ENCODE measurements at places on chromosomes 6 and 20.
A peak's percentile ranks its signal among the peaks of the same experiment; 100 is the strongest.

- no peak for DNase-seq
These were observed 365.9 kb downstream of the RNF144B start for GRCh38 chr6:18753076-18753475.

GRCh38 chr6:35363293-35363750, 21.0 kb downstream of the PPARD start:
- DNase-seq: no peak

DNA sequence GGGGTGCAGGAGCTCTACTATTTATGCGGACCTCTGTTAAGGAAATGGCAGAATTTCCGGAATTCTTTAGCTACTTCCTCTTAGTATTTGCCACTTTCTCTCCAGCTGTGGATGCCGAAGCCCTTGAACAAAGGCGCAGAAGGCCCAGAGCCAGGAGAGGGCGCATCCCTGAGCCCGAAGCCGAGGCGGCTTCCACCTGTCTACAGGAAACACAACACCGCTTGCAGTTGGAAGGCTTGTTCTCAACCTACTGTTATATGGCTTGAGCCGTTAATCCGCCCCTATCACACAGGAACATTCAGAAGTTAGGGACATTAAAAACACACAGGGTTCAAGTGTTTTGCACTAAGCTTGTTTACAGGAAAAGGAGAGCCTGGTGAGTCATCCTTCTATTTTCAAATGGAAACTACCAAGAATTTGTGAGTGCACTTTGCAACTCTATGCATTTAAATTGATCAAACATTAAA, 417.1 kb downstream of the BCKDHB start:
- no peak for DNase-seq

DNA sequence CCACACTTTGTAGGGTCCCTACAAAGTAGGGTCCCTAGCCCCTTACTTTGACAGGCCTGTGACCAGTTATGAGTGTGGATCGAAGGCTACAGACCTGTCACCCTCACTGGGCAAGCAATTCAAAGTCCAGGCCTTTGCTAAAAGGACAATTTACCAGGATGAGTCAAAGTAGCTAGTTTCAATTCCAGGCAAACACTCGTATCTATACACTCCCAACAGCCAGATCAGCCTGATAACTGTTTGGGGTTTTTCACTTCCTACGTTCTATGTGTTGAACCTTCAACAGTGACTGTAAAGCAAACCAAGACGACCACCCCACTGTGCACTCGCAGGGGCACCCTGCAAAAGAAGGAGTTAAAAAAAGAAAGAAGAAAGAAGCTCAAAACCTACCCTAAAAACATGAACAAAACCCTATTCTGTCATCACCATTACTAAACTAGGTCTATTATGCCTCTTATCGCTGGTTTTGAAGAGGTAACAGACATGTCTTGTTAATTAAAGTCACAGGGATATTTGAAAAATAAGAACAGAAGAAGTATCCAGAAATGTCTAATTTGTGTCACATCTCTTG, 3.2 kb downstream of the GFOD1 start:
- no peak for DNase-seq

DNA sequence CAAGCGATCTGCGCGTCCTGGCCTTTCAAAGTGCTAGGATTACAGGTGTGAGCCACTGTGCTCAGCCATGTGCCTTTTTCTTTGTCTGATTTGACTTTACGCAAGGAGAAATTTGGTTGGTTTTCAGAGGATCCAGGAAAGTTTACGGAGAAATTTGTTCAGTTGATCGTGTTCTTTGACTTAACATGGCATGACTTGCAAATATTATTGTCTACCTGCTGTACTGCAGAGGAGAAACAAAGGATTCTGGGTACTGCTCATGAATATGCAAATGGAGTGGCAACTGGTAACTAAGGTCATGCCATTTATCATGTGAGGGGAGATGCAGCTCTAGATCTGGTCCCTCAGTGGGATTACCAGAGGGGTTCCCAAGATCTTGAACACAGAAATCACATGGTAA, 68.8 kb upstream of the CHD6 start:
- no peak for DNase-seq

- DNase-seq: no peak
These were observed 10.5 kb upstream of the MAVS start for GRCh38 chr20:3836132-3836531.

GRCh38 chr6:36821581-36822335, 17.5 kb downstream of the CPNE5 start:
- no peak for DNase-seq

DNA sequence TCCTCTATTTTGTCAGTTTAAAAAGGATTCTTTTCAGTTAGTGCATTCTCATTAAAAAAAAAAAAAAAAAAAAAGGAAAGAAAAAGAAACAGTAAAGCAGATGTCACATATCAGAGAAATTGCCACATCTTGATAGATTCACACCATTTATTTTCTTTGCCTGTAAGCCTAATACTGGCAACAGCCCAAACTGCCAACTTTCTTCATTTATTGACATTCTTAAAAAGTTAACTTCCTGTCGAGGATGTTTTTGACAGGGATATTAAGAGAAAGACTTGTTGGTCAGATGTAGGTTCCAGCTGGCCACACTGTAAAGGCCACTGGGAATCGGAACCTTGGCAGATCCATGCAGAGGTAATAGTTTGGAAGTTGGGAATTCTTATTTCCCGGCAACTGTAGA, 332.6 kb downstream of the NRN1 start:
- DNase-seq: no peak

DNA sequence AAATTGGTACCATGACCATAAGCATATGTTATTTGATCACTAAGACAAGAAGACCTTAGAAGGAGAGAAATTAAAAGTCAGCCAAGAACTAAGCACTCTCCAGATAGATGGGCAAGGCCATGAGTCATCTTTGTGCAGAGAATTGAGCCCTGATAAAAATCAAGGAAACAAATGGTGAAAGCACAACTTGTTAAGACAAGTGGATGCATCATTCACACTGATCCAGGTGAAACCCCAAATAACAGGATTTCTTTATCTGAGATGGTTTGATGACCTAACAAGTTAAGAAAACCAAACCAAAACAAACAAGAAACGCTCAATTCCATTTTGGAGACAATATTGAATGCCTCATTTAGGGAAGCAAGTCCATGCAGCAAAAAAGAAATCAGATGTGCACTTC, 121.6 kb downstream of the ADAT2 start:
- DNase-seq: no peak

- DNase-seq: no peak
These were observed 137.3 kb upstream of the SNX9 start for GRCh38 chr6:157685596-157686280.

DNA sequence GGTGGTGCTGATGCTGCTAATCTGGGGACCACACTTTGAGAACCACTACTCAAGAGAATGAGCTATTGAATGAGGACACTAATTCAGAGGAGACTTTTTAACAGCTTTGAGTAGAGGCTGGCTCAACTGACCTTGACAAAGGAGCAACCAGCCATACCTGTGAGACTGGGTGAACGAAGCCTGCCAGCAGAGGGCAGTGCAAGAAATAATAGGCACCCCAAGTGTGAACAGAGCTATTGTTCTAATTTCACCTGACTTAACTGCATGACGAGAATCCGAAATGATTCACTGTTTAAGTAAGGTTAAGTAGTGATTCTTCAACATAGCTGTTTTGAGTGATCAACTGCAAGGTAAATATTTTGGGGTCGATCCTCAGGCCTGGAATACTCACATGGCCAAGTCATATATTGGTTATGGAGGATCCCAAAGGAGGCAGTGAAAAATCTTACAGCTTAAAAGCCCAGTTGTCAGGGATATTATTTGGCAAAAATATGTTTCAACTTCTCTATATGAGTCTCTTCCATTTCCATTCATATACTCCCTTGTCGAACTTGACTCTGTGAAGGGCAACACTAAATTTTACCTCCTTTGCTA, 550.5 kb upstream of the MARCKS start:
- DNase-seq: peak; percentile 12

- DNase-seq: no peak
These were observed 4.0 kb downstream of the STK4 start for GRCh38 chr20:44970243-44970757.

- DNase-seq: peak; percentile 75
These were observed 215.2 kb downstream of the TMEM242 start for GRCh38 chr6:157107915-157108651.

GRCh38 chr6:156853733-156854132, 76.6 kb downstream of the ARID1B start:
- DNase-seq: no peak

DNA sequence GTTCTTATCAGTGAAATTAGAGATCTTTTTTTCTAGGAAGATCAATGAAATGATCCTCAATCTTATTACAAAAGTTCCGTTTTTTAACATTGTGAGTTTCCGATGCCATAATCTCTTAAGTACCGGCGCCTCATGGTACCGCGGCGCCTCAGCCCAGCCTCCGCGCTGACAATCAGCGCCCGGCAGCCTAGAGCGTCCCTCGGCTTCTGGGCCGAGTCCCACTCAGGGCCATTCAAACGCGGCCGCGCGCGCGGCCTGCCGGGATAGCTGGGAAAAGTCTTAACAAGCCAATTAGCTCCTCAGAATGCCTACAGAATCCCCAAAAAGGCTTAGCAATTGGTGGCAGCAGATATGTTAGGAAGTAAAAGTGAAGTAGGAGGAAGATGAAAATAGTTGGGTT, 204.8 kb downstream of the ADGB start:
- DNase-seq: no peak

DNA sequence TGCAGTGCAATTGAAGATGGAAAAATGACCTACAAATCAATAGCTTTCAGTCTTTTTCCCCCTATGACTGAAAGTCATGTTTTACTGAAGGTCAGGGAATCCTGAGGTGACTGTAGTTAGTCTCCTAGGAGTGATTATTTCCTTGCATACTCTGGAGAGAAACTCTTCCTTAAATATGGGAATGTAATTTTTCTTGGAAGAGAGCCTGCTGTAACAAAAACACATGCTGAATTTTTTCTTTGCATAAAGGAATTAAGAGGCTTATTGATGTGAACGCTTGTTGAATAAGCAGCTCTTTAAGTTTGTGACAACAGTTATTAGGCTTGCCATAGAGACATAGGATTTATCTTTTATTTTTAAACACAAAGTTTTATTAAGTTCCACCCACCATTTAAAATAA, 64.5 kb downstream of the ELOVL2 start:
- DNase-seq: no peak

DNA sequence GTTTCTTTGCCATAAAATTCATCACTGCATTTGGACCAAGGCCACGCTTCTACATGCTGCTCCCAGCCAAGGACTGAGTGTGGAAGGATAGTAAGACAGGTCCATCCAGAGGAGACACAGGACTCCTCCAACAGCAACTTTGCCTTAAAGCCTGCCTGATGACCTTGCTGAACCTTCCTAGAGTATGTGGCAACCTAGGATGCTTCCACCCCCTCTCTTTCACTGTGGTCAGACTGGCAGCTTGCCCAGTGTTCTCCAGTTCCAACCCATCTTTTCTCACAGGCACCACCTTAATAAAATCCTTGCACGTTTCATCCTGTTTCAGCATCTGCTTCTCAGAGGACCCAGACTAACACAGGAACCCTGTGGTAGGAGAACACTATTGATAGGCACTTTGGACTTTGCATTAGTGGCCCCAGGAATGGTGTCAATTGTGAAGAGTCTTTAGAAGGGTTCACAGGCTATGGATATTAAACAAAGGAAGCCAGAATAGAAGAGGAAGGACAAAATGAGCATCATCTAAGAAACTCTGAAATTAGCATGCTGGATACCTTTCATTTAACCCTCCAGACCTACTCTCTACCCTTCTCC, 2.4 kb upstream of the PKHD1 start:
- DNase-seq: no peak

DNA sequence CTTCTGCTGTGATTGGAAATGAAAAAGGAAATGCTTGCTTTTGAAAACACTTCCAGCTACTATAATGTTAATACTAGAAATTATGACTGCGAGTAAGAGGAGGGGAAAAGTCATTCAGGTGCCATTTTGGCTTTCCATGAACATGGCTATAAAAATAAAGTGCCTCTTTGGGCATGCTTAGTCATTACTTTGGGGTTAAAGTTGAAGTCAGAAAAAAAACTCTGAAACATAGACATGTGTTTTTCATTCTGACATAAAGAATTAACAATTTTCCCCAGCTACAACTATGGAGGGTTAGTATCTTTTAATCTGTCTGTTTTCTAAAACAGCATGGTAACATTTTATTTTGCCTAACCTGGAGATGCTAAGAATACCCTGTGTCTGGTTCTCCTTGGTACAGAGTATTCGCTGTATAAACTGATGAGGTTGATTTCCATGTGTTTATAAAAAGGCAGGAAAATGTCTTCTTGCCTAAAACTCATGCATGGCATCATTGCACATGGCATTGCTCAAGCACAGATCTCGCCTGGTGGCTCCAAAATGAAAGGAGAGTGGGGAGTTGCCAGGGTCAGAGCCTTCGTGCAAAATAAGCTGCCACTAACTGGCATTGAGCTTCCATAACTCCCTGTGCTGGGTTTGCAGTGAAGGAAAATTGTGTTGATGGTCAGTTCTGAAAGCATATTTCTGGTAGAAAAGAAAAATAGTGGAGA, 188.9 kb downstream of the KCNQ5 start:
- no peak for DNase-seq

DNA sequence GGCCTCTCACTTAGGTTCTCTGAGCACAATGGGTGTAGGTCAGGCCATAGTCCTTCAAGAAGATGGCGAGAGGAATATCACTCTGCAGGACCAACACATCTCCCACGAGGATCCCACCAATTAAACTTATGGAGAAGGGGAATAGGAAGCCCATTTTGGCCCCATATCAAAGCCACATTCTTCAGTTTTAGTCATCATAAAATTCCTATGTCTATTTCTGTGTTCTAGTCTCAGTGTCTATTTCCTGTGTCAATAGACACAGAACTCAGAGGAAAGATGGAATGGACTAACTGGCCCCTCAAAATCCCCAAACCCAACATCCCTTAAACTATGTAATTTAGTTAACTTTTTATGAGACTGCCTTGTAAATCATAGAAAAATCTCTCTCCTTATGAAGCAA, 216.8 kb downstream of the HACE1 start:
- no peak for DNase-seq

DNA sequence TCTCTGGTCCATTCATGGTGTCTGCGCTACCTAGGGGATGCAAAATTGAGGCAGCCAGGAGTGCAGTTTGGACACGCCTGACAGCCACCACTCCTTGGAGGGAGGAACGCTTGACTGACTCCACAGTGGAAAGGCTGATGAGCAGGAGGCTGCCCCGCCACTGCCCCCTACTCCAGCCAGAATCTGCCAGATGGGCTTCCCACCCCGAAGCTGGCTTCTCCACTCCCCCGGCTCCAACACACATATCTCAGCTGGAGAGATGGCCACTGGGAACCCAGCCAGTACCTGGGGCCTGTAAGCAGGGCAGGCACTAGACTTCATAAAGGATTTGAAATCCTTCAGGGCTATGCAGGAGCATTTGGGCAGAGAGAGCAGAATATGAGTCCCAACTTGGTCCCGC, 51.4 kb upstream of the BLCAP start:
- no peak for DNase-seq

DNA sequence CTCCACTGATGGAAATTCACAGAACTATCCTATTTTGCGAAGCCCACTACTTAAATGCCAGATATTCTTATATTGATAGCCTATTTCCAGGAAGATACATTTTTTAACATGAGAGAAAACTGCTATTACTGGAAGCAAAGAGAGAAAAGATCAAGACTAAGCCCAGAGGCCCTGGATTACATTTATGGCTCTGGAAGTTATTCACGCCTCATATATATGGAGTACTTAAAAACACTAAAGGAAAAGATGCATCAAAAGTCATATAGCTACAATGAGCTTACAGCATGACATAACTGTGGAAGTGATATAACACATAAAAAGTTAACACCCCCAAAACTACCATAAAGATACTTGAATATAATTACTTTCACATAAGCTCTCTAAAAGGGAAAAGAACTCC, 19.8 kb downstream of the ATG5 start:
- no peak for DNase-seq

- DNase-seq: no peak
These were observed 115.6 kb downstream of the EPB41L2 start for GRCh38 chr6:130947464-130947863.

- DNase-seq: no peak
These were observed 165.2 kb downstream of the BCAS1 start for GRCh38 chr20:53905019-53905819.
